Camera-type eye (tissue), 1 donor: ENCODE measurements at places on chromosomes 1 and 21. TPM values are rescaled to one million over a fixed set of nuclear protein-coding genes. Genes with fewer than 3 reads are reported as not detected.

CFAP74 gene
- 0.27 TPM for total RNA-seq

SHE gene
- 8.2 TPM for total RNA-seq

MORN1 gene
- total RNA-seq = 35.4 TPM

DNAI4 gene
- total RNA-seq = 18.5 TPM

TMEM51 gene
- 7.6 TPM for total RNA-seq

TMPRSS2 gene
- total RNA-seq = 1.9 TPM

RNF2 gene
- 50.1 TPM for total RNA-seq

TSEN15 gene
- total RNA-seq = 46.1 TPM

SPATA1 gene
- total RNA-seq = 1.8 TPM

TCP10L gene
- 5.5 TPM for total RNA-seq

TGFB2 gene
- 79.6 TPM for total RNA-seq

S100A11 gene
- total RNA-seq = 13.1 TPM

CR1 gene
- total RNA-seq = 2.2 TPM

CRB1 gene
- total RNA-seq = 184 TPM

RER1 gene
- total RNA-seq = 62.9 TPM

NPL gene
- 5.4 TPM for total RNA-seq

CYYR1 gene
- 12.6 TPM for total RNA-seq

PLPPR4 gene
- 39.2 TPM for total RNA-seq

ATG4C gene
- total RNA-seq = 25.9 TPM

FCRL6 gene
- total RNA-seq = 0.16 TPM

LCE6A gene
- not detected for total RNA-seq

SLAMF6 gene
- not detected for total RNA-seq

FAM177B gene
- 0.82 TPM for total RNA-seq

ARID4B gene
- total RNA-seq = 102 TPM

UBL4B gene
- total RNA-seq = 1.3 TPM
